ENCODE measurements at places on chromosomes 7 and 10.

DNA sequence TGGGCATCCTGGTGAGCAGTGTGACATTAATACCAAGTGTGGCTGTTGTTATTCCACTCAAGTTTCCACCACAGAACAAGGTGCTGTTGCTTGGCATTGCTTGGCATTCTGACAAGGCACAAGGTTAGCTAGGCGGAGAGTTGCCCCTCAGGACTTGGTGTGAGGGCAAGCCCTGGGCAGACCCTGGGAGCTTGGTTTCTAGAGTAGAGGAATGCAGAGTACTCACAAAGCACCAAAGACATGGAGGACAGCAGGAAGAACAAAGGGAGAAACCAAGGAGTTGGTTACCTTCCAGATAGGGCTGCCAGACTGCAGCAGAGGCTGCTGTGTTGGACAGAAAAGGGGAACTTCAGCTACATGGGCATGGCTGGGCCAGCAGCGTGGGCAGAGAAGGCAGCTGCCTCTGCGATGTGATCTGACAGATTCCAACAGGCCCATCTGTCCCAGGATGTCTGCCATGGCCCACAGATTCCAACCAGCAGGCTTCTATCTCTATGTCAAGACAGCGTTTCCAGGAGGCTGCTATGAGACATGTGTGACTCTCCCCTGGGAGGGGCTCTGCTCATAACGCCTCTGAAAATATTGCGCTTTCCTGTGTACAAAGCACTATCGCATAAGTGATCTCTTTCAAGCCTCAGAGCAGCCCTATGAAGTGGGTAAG lies 1.8 kb downstream of the GOLGA7B start:
- no peak for DNase-seq

- DNase-seq = no peak
Observed at GRCh38 chr10:131035779-131036178, 275.7 kb downstream of the TCERG1L start.

DNA sequence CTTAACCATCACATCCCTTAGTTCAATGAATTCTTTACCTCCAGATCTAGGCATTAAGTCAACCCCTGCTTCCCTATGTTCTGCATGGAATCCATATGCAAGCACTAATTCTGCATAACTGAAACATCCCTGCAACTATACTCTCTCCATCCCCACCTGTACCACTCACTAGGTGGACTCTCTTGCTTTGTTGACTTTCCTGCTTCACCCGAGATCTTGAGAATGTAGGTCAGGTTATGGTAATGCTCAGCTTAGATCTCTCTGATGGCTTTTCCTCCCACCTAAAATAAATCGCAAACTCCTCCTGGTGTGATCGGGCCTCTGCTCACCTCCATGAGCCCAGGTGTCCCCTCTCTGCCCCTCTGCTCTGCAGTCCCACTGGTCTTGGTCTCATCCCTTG lies 92.4 kb upstream of the ADAM12 start:
- no peak for DNase-seq

GRCh38 chr7:36304099-36304425 lies 85.6 kb upstream of the ANLN start:
- DNase-seq = no peak

GRCh38 chr7:21941611-21942141 lies 4.0 kb downstream of the CDCA7L start:
- no peak for DNase-seq

DNA sequence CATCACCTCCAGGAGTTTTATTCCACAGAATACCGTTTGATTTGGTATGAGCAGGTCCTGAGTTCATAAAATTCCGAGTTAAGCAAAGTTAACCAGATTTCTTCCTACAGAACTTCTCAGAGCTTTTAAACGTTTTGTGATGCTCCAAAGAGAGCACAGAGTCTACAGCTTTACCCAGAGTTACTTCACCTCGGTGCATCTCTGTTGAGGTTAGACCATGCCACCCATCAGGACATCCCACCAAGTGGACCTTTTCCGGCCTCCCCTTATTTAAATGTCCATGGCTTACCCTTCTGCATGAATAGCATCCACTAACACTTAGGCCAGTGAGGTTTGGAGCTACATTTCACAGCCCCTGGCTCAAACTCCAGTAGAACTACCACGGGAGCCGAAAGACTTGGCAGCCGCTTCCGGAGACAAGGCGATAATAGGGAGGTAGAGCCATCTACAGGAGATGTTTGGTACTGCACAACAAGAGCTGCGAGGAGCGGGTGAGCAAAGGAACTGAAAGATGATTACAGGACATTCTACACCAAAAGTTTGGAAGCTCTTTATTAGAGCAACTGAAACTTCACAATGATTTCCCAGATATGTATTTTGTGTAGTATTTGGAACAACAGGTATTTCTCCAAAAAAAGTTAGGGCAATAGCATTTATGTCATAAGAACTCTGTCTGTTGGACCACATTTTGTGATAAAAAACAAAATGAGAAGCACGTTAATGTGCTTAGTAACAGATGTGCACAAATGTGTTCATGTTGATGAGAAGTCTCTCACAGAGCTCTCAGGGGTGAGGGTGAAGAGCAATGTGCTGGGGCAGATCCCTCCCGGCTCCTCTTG lies 174.7 kb downstream of the HERPUD2 start:
- peak; percentile 29 for DNase-seq

DNA sequence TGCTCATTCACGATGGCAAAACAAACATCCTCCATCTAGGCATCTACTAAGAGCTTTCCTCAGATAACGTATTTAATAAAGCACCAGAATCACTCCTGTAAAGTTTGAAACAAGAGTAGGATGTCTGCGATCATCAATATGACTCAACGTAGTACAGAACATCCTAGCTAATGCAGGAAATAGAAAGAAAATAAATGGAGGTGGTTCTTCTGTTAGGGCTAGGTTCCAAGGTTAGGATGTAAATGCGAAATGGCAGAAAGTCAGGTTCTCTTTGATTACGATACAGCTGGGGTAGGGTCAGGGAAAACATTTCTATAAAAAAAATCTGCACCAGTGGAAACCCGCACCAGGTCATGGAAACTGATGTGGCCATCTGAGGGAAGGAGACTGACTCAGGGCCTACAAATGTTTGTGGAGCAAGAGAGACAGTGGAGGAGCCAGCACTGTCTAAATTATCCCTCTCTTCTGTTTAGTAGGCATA lies 29.1 kb downstream of the CCDC6 start:
- DNase-seq = no peak

GRCh38 chr10:8424555-8425211 lies 370.2 kb downstream of the GATA3 start:
- no peak for DNase-seq

- DNase-seq = peak; percentile 44
Observed at GRCh38 chr7:150716368-150716767, at the start of gene GIMAP1. Gene GIMAP1, plus strand, starts transcription at chr7:150716613. Its CDS starts 2,435 bp downstream, at chr7:150719048.

- no peak for DNase-seq
Observed at GRCh38 chr10:33950206-33950605, 615.7 kb upstream of the NRP1 start.

DNA sequence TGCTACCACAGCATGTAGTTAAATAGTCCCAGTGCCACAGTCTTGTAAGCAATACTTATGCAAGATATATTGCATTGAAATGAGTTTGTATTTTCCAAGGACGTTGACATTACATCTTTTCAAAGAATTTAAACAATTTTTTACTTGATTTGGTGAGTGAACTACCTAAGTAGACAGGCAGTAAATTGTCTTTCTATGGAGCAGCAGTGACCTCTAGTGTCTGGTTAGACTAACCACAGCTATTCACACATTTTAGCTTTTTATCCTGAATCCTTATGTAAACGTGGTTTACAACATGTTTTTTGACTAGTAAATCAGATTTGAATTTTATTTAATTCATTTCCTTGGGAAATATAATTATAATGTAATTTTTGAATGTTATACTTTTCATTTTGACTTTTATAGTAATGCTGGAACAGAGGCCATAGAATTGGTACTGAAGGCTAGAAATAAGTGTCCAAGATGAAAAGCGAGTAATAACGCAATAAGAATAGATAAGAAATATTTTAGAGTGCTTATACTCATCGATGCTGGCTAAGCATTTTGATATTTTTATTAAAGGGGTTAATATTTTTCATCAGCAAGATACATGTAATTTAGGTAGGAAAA lies 5.6 kb downstream of the LRRTM3 start:
- DNase-seq = peak; percentile 27

- DNase-seq = no peak
Observed at GRCh38 chr7:107394831-107395230, 75.0 kb upstream of the GPR22 start.

GRCh38 chr10:35643151-35644049 lies 1.3 kb upstream of the FZD8 start:
- no peak for DNase-seq

DNA sequence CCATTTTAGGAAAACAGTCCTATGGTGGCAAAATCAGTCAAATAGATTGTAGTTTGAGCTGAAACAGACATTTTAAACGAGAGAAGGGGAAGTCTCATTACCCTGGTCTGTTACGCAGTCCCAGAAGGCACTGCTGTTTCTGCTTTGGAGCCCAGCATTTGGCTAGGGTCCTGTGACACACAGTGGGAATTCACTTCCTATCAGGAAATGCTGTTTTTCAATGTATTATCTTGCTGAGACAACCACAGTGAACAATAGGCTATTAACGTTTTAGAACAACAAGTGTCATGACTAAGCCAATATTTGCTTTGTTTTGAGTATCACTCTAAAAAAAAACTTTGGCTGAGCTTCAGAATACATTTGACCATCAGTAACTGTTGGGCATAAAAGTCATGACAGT lies 74.1 kb downstream of the ADD3 start:
- DNase-seq = no peak

DNA sequence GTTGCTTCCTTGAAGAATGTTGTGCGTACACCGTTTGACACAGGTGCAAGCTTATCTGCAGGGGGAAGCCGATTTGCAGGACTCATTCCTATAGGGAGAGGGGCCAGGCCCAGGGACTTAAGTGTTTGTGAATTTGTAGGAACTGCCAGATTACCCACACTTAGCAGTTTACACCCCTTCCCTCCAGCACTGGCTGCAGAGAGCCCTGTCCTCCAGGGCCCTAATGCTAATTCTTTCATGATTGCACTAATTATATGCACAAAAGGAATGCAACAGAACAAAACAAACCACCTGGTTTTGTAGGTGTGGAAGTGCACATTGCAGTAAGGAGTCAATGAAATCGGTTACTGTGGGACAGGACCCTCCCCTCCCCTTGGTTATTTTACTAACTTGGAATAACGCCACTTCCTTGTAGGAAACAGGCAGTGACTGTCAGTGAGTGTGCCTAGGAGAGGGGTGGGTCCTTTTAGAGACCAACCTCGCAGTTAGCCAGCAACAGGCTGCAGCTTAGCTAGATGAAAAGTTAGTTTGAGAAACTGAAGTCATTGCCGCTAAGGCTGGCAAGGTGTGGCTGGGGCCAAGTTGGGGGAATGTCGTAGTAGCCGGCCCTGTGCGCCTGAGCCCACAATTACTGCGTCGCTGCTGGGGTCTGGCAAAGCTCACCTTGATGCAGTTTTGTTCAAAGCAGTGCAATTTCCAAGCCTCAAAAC lies 60.6 kb downstream of the CUX1 start:
- no peak for DNase-seq

GRCh38 chr10:98302741-98303365 lies 34.9 kb upstream of the LOXL4 start:
- DNase-seq = no peak
